ENCODE measurements at places on chromosomes 2 and 18.

GRCh38 chr2:97731274-97732020, 18.1 kb downstream of the ZAP70 start:
- DNase-seq: no peak

DNA sequence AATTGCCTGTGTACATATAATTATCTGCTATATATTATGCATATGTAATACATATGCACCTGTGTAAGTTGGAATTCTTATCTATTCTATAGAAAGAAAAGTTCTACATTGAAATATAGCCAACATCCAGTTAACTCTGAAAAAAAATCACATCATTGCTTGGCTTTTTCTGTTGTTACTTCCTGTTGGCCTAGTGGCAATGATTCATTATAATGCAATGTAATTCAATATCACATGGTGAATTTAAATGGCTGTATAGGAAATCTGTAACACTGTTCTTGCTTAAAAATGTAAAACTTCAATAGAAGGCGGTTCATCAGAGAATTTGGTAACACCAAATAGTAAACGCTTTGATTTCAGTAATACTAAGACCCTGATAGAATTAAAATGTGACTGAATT, 44.5 kb upstream of the MAP4K3 start:
- DNase-seq: no peak

DNA sequence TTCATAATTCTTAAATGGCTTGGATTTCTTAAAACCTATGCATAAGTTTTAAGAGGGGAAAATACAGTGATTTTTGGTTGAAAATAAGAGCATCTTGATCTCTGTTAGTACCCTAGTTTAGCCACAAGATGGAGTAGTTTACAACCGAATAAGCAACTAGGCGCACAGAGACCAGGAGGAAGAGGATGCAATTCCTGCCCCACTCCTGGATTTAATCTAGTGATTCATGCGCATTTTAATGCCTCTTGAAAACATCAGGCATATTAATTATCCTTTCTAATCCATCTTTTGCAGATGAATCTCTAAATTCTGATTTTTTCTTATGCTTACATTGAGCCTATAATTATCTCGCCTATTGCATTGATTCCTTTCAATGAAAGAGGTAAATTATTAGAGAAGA, 76.7 kb downstream of the MRPS9 start:
- peak; percentile 9 for DNase-seq

- DNase-seq: no peak
Observed at GRCh38 chr2:10617241-10617640, 72.5 kb downstream of the NOL10 start.

- no peak for DNase-seq
Observed at GRCh38 chr2:31239593-31240177, 5.7 kb downstream of the EHD3 start.

DNA sequence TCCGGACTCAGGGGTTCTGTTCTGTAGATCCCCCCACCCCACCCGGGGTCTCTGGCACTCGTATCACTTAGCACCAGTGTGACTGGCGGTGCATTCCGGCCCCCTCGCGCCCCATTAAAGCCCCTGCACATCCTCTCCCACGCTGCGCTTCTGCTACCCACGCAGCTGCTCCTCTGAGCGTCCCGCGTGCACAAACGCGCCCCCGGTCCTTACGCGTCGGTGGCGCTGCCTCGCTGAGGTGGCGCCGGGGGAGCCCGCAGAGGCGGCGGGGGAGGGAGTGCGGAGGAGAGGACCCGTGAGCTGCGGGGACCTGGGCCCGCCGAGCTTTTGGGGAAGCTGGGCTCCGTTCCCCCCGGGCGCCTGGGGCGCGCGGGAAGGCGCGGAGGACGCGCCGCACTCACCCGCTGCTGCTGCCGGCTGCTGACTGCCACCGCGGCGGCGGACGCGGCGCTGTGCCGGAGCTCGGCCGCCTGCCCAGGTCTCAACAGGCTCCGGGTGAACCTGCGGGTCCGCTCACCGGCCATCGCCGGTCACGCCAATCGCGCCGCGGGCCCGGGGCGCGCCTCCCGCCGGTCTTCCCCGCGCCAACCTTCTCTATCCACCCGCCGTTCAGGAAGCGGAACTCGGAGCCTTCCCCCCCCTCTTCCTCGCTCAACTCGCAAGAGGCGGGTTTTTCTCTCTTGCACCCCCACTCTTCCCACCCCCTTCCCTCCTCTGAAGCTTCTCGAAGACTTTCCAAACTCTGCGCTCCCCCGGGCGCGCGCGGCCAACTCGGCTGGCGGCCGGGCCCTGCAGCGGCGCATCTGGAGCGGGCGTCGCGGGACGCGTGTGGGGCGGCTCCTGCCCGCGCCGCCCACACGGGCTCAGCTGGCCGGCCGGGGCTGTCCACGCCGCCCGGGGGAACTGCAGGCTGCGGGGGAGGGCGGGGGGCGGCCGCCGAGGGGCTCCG, at the start of gene DOCK10:
DOCK10 (minus strand) TSS at position 618 of the 949 bp plus-strand sequence; CDS start at position 524, 94 bp downstream.
- peak; percentile 20 for DNase-seq

DNA sequence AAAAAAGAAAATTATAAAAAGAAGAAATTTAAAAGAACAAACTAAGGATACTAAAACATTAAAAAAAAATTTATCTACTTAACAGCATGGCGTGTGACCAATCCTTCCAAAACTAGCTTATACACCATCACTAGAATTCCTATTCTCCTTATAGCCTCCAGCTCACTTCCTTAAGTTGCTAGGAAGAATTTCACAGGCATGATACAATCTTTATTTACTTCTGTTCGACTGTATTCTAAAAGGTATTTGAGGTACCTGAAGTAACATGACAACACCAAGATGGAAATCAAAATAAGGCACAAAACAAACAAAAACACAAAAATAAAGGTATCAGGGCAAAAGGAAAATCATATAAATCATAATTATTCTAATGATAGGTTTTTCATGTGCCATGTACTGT, 360.7 kb downstream of the FIGN start:
- no peak for DNase-seq

DNA sequence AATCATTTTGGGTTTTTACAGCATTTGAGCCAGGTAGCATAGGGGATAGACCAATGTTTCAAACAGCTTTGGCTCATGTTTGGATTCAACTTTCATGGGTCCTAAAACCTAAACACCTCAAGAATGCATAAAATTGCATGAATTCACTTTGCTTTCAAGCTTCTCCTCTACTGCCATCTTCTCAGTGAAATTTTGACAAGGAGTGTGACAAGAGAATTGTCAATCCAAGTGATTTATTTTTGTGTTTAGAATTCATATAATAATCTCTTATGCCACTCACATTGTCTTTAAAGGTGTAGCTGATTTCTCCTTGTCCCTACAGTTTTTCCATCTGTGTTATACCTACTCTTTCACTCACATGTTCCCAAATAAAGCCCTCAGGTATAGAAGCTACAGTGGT, 264.8 kb upstream of the RND3 start:
- DNase-seq: no peak

- no peak for DNase-seq
Observed at GRCh38 chr2:18731666-18732065, 142.3 kb upstream of the NT5C1B start.

GRCh38 chr2:227834423-227834822, 20.8 kb downstream of the CCL20 start:
- no peak for DNase-seq

DNA sequence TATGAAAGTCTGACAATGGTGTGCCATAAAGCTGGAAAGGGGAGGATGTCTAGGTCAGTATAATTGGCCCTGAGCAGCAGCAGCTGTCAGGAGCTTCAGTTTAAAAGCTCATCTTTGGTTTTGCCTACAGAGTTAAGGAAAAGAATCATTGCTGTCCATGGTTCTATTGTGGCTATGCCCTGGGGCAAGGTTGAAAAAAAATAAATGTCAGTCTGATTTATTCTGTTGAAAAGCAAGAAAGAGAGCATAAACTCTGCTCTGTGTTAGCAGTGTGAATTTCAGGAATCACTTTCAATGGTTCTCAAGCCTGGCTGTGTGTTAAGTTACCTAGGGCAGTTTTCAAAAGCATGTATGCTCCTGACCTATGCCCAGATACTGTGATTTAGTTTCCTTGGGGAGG, 446.7 kb downstream of the SETBP1 start:
- no peak for DNase-seq

GRCh38 chr2:182866095-182866460, 359 bp downstream of the FRZB start:
- DNase-seq: no peak

DNA sequence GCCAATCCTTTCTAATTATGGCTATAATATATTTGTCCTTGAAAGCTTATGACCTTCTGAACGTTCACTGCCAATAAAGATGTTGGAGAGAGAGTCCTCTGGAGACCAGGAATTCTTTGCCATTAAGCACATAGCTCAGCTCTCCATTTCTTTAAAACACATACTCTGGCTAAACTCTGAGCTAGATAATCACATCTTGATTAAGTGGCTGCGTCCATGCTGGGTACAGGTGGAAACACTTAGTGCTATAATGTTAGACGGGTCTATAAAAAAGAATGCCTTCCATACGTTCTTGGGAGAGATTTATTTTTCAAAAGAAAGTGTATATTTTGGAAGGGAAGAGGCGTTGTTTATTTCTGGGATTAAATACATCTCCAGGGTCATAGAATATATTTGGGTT, 314.5 kb downstream of the LPIN1 start:
- DNase-seq: no peak

DNA sequence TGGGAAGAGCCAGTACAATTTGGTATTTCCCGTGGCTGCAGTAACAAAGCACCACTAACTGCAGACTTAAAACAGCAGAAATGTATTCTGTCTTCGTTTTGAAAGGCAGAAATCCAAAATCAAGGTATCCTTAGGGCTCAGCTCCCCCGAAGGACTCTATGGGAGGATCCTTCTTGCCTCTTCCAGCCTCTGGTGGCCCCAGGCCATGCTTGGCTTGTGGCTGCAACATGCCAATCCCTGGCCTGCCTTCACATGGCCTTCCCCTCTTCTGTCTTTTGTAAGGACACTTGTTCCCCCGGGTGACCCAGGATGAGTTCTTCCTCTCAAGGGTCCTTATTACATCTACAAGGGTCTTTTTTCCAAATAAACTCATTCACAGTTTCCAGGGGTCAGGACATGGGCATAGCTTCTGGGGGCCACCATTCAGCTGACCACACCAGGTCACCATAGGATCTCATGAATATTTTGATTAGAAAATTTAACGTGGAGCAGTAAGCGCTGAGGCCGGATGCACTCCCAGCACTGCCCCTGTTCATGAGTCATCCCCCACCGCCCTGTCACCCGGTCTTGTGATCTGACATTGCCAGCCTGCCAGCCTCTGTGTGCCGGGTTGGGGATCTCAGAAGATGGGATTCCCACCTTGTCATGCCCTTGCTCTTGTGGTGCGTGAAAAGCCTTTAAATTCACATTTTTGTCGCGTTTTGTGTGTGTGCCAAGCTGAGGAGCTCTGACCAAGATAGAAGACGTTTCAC, 61.2 kb upstream of the B3GNT7 start:
- no peak for DNase-seq

DNA sequence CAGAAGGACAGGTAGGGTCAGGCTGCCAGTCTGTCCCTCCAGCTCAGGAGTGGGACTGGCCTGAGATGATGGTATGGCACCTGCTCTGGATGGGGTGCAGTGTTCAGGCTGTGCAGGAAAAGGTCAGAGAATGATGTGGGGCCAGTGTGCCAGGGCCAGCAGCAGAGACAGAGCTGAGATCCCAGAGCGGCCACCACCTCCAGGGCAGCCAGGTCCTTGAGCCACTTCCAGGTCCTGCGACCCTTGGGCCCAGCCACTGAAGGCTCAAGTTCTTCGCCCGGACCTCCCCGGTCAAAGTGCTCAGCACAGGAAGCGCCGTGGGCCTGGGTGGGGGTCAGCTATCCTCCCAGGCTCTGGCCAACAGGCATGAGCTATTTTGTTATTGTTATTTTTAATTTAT, 12.1 kb upstream of the ARMC9 start:
- DNase-seq: no peak

DNA sequence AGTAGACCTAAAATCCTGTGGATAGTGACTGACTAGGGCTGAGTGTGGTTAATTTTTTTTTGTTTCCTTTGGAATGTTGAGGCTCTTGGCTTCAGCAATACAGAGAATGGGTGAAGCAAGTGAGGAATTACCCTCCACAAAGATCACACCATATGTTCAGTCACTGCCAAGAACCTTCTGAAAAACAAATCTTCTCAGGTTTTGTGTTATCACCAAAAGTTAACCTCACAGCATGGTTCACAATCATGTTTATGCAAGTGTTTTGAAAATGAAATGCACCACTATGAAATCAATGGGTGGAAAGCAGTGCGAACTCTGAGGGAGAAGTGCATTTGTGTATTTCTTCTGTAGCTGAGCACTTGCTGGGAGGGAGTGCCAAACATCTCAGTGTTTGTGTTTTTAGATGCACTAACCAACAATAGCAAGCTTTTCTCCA, 44.4 kb downstream of the SPATS2L start:
- no peak for DNase-seq

DNA sequence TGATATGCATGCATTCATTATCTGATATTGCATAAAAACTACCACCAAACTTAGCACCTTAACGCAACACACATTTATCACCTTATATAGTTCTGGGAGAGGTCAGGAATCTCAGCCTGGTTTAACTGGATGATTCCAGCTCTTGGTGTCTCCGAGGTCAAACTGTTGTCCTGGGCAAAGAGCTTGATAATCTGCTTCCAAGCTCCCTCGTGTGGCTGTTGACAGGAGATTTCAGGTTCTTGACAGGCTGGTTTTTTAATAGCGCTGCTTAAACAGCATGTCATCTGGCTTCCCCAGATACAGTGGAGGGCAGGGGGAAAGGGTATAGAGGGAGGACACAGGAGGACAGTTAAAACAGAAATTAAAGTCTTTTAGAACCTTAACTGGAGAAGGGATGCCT, 785.0 kb downstream of the CNTNAP5 start:
- DNase-seq: no peak

- DNase-seq: no peak
Observed at GRCh38 chr2:216339456-216340279, 32.6 kb downstream of the MARCHF4 start.

DNA sequence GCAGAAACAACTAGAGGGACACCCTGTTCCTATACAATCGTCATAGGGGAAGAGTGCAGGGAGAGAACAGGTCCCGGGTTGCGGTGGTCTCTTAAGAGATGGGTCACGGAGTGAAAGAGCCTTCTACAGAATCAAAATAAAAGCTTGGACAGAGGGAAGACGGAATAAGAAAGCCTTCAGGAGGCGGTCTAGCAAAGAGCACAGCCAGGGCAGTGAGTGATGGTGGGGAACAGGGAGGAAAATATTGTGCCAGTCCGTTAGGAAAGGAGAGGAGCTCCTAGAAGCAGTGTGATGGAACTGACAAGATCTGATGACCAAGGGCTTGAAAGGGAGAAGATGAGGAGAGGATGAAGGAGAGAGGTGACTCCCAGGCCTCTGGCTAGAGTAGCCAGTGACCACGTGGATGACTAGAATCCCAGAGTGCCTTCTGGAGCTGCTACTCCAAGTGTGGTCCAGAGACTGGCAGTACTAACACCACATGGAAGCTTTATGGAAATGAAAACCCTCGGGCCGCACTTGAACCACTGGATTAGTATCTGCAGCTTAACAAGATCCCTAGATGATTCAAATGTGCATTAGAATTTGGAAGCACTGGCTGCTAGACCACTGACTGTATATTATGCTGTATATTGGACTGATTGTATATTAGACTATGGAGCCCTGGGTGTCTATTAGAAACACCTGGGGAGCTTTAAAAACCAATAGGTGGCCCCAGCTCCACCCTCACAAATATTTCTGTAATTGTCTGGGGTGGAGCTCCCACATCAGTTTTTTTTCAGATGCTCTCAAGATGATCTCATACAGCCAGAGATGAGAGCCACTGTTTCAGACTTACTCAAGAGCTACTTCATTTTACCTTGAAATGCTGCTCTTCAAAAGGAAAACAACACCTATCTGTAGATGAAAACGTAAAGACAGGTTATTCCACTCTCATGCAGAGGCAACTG, 1.1 kb upstream of the EVA1A start:
- DNase-seq: no peak

- DNase-seq: no peak
Observed at GRCh38 chr2:230934231-230935129, 9.4 kb upstream of the GPR55 start.

GRCh38 chr2:86301009-86301408, 36.4 kb downstream of the REEP1 start:
- DNase-seq: no peak
